Hippocampal formation (tissue), 2 donors: ENCODE measurements at places on chromosomes 13 and 19.

- DNase-seq, result no peak
Measured at GRCh38 chr19:30036154-30037129, 94.4 kb downstream of the URI1 start.

DNA sequence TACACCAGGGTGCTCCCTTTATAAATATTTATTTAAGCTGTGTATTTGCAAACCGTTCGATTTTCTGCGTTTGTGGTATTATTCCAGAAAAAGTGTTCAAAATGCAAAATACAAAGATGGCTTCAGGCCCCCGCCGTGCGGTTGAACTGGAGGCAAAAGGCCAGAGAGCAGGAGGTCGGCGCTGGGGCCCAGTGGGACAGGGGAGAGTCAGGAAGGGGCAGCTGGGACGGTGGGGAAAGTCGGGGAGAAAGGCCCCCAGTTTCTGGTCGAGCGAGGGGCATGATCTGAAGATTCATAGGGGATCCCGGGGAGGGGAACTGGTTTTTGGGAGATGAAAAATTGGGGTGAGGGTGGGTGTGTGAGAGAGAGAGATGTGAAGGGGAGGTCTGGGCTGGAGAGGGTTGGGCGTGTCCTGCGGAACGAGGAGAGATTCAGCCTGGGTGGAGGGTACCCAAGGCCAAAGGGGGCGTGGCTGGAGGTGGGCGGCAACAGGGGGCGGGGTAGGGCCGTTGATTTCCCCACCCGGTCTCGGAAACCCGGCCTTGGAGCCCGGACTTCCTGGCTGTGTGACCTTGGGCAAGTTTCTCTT is 678 bp downstream of the ISOC2 start:
- DNase-seq, result peak; percentile 43

GRCh38 chr19:3577723-3578344 is 5.1 kb downstream of the HMG20B start:
- DNase-seq, result no peak

- peak; percentile 5 for DNase-seq
Measured at GRCh38 chr19:55526216-55527196, 10.4 kb downstream of the SBK2 start.

- DNase-seq, result no peak
Measured at GRCh38 chr19:13399746-13400145, 106.5 kb downstream of the CACNA1A start.

DNA sequence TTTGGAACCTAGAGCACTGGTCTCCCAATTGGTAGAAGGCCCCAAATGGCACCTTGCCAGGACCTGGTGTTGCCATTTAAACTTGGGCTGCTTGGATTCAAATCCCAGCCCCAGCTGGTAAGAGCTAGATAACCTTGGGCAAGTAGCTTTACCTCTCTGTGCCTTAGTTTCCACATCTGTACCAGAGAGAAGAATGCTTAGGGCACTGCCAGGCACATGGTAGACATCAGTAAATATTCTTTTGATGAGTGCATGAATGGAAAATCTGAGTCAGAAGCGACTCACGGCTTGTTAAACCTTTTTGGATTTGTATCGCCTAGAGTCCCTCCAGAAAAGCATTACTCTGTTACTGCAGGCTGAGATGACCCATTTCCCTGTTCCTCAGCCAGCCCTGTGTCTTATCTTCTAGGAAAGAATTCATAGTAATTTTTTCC is 90.9 kb downstream of the SIPA1L3 start:
- no peak for DNase-seq

DNA sequence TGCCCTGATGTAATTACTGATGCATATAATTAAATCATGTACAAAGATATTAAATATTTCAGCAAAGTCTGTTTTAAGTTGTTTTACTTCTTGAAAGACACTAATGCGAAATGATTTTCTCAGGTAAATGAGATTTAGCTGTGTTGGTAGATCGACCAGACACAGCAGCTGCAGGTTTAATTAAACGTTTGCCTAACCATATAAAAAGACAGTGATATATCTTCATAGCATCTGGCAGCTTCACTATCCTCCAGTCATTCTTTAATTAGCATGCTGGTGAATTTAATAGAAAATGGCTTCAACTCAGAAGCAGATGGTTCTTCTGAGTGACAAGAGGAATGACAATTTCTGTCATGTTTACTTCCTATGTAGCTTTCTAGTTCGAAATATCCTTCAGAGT is 69.3 kb downstream of the NHLRC3 start:
- DNase-seq, result no peak

GRCh38 chr19:28351761-28352160 is 861.2 kb downstream of the UQCRFS1 start:
- no peak for DNase-seq

DNA sequence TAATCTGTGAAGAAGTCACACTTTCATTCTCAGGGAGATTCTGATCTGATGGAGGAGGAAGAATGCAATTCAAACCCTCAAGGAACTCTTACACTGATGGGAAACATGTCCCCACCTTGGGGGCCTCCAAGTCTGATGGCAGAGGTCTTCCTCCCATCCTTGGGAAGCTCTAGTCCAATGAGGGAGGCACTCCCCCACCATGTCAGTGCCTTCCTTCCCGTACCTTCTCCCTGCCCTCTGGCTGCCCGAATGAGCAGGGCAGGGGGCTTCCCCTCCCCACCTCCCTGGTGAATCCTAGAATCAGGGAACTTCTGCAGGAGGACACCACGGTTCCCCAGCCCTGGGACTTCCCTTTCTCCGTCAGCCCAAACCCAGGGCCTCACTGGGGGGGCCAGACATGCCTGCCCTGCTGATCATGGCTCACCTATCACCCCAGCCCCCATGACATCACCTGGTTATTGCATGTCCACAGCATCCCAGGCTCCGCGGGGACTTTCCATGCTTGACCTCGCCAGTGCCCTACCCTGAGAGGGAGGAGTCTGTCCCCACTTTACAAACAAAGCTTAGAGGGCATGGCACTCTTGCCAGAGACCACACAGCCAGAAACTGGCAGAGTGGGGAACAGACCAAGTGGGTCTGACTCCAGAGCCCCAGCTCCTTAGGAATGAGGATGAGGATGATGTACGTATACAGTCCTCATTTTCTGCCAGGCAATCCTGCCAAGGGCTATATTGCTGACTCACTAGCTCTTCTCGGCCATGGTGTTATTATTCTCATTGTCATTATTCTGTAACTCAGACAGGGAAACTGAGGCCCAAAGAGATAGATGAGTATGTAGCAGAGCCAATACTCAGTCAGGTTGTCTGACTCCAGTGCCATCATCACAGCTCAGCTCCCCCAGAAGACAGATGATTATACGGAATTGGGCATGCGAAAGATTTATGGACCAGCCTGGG is 9.6 kb upstream of the BCL3 start:
- DNase-seq, result no peak

DNA sequence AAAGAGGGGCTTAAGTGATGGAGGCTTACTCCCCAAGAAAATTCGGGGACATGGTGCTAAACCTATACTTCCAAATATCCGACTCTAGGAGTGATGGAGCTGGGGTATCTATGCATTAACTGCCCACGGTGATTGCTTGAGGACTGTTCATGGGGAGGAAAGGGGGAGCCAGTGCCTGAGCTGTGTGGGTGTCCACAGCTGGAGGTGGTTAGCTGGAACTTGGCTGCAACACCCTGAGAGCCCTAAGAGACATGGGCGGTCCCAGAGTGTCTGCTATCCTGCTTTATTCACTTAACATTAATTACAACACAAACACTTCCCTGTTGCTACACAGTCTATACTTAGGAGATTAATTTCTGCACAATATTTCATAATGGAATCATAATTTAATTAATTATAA is 28.1 kb upstream of the POMP start:
- no peak for DNase-seq

GRCh38 chr19:43674183-43674582 is 4.2 kb upstream of the PLAUR start:
- no peak for DNase-seq

DNA sequence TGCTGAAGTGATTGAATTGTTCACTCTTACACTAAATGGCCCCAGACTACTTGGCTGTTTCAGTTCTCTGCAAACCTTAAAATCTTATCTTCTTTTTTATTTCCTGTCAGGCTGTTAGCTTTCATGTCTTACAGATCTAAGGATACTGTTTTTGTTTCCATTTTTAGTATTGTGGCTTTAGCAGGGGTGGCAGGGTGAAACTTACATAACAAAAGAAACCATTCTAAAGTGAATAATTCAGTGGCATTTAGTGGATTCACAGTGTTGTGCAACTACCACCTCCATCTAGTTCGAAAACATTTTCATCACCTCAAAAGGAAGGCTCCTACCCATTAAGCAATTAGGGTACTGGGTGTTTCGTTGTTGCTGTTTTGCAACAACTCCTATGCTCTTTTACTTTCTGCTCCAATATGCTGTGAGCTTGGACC is 19.8 kb downstream of the TMEM272 start:
- no peak for DNase-seq

DNA sequence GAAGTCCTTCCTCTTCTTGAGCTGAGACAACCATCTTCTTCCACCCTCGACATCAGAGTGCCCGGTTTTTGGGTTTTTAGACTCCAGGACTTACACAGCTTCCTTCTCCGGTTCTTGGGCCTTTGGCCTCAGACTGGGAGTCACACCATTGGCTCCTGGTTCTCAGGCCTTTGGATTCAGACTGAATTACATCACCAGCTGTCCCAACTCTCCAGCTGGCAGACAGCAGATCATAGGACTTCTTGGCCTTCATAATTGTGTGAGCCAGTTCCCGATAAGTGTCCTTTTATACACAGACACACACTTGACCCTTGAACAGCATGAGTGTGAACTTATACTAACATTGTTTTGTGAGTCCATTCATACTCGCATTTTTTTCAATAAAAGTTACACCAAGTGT is 166.0 kb upstream of the UBL3 start:
- DNase-seq, result no peak

DNA sequence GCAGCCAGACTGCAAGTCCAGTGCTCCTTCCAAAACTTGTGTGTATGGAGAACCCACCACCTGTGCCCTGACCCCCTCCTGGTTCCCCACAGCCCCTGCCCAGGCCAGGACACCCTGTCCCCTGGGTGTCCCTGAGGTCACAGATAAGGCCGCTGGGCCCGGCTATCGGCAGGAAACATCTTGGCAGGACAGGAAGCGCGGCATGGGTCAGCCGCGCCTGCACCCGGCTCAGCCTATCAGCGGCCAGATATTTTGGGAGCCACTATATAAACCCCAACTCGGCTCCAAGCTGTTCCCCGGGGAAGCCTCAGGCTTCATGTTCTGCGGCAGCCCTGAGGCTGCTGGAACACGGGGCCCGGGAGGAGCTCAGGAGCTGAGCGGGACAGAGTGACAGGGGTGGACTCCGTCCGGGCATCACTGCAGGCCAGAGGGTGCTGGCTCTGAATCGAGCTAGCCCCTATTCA is 60.8 kb downstream of the AP1M1 start:
- DNase-seq, result peak; percentile 50
